ENCODE measurements at places on chromosomes 13 and 19. TPM values are rescaled to one million over a fixed set of nuclear protein-coding genes. Genes with fewer than 3 reads are reported as not detected.
A peak's percentile ranks its signal among the peaks of the same experiment; 100 is the strongest.

RAX2 gene
- not detected for polyA plus RNA-seq

APOC4 gene
- not detected for polyA plus RNA-seq

TNPO2 gene
- 58.8 TPM for polyA plus RNA-seq

MEIOSIN gene
- not detected for polyA plus RNA-seq

RFPL4A gene
- not detected for polyA plus RNA-seq

SLC15A1 gene
- not detected for polyA plus RNA-seq

ZNF813 gene
- 1.7 TPM for polyA plus RNA-seq

GADD45GIP1 gene
- 31.6 TPM for polyA plus RNA-seq

SOHLH2 gene
- 0.14 TPM for polyA plus RNA-seq

PSMD8 gene
- 328 TPM for polyA plus RNA-seq

GAPDHS gene
- not detected for polyA plus RNA-seq

SSC5D gene
- polyA plus RNA-seq, result 2.1 TPM

SLAIN1 gene
- 0.24 TPM for polyA plus RNA-seq

IGFL1 gene
- polyA plus RNA-seq, result not detected

DNA sequence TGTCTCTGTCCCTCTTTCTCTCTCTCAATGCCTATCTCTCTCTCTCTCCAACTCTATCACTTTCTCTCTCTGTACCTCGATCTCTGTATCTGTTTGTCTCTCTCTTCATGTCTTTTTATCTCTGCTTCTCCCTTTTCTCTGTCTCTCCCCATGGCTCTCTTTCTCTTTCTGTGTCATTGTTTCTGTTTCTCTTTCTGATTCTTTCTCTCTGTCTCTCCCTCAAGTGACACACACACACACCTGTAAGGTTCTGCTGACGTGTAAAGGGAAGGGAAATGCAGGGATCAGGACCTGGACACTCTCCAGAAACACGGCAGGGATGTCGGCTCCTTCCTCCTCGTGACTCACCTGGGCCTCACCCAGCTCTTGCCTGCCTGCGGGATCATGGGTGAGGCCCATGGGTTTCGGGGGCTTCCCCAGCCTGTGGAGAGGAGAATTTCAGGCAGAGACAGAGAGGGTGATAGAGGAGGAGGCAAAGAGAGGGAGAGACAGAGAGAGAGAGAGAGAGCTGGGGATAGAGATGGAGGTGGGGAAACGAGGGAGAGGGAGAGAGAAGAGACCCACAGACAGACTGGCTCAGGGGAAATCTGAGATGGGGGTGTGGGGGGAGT is 5.4 kb upstream of the PLAUR start:
- no peak for DNase-seq

- peak; percentile 92 for DNase-seq
Measured at GRCh38 chr19:20661150-20661819, at the start of gene ZNF626. Gene ZNF626 (minus strand): TSS chr19:20661571. CDS start chr19:20661446, 125 bp downstream.

- DNase-seq, result no peak
Measured at GRCh38 chr19:8333767-8334457, 9.2 kb downstream of the KANK3 start.

DNA sequence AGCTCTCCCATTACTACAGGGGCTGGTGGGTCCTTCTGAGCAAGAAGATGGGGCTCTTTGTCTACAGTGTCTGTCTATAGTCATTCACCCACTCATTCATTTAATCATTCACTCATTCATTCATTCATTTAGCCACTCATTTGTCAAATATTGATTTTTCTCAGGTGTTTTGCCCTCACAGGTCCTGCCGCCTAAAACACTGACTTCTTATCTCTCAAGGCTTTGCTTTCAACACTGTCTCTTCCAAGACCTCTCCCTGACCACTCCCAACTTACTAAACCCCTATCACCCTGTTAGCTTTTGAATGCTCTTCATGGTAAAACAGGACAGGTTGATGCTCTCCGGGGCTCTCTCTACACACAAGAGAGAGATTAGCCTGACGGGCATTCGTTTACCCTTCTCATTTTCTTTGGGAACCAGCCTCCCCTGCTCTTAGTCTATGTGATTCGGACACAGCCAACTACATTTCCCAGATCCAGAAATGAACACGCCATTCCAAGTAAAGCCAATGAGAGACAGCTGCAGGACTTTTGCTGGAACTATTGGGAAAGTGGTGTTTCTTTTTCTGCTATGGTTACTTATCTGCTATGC is 22.7 kb downstream of the FAM187B start:
- DNase-seq, result no peak

GRCh38 chr13:30808600-30808999 is 73.3 kb downstream of the ALOX5AP start:
- no peak for DNase-seq

GRCh38 chr19:24059563-24060295 is 27.3 kb upstream of the ZNF254 start:
- no peak for DNase-seq

GRCh38 chr13:94711561-94712286 is 621 bp downstream of the SOX21 start:
- DNase-seq, result no peak

GRCh38 chr19:1173845-1174809 is at the start of gene SBNO2:
Gene SBNO2 (minus strand): TSS chr19:1174268. CDS start chr19:1154276, 19,992 bp downstream.
- DNase-seq, result no peak

GRCh38 chr13:61286148-61286745 is 129.4 kb downstream of the PCDH20 start:
- no peak for DNase-seq

DNA sequence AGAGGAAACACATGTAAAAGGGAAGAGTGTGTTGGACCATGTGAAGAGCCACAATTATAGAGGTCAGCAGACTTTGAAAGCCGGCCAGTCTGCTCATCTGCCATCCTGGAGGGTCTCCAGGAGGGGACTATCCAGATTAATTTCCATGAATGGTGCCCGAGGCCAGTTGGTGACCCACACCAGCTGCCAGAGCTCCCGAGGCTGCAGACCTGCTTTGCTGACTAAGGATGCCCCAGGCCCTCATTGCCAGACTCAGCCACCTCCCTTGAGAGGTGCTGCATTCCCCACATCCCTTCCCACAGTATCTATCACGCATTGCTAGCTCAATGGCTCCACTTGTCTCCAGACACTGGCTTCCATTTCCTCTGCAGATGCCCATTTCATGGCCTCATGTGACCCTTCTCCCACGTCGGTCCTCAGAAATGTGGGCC is 110.3 kb downstream of the NALCN start:
- DNase-seq, result no peak

DNA sequence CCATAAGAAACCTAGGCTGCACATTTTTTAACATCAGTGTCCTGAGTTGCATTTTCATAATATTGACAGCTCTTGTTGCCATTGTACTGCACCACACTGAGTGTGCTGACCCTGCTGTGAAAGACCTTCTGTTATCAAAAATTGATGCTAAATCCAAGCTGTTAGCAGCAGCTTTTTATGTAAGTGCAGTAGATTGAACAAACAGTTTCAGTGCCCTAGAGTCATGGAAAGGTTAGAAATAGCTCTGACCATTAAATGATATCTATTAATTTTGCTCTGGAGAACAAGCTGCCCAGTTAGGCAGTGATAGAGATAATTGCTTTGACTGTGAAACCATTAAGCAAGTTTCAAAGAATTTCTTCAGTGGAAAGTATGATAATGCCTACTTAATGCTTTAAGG is 1289.2 kb upstream of the PCDH20 start:
- DNase-seq, result no peak

GRCh38 chr13:80462037-80462436 is 121.1 kb upstream of the SPRY2 start:
- no peak for DNase-seq

DNA sequence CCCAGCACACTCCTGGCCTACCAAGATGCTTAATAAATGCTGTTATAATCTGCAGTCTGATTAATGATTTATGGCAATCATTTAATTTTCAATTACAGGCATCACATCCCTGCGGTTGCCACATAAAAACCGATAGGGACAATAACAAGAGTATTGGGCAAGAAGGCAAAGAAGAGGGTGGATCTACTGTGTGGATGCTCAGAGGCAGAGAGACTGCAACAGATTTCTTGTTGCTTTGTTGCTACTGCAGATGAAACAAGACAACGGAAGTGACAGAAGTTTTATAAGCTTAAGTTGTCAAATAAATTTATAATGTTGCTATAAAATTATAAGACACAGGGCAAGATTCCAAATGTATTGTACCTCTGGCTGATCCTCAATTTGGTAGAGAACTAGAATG is 154.8 kb downstream of the ABCC4 start:
- DNase-seq, result no peak

GRCh38 chr13:49411353-49411752 is 32.5 kb downstream of the CAB39L start:
- no peak for DNase-seq

DNA sequence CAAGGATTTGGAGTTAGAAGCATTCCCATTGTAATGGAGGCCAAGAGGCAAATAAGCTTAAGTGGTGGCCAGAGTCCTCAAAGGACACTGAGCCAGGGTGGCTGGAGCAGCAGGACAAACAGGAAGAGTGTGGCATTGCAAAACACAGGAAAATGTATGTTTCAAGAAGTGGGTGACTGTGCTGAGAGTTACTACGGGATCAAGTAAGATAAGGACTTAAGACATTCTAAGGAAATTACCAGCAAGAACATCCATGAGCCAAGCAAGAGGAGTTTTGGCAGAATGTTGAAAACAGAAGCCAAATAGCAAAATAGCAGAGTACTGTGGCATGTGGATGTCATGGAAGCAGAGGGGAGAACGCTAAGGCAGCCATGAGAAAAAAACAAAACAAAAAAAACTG is 104.2 kb downstream of the RAP2A start:
- no peak for DNase-seq

GRCh38 chr19:43315851-43316250 is 37.6 kb upstream of the CD177 start:
- no peak for DNase-seq

DNA sequence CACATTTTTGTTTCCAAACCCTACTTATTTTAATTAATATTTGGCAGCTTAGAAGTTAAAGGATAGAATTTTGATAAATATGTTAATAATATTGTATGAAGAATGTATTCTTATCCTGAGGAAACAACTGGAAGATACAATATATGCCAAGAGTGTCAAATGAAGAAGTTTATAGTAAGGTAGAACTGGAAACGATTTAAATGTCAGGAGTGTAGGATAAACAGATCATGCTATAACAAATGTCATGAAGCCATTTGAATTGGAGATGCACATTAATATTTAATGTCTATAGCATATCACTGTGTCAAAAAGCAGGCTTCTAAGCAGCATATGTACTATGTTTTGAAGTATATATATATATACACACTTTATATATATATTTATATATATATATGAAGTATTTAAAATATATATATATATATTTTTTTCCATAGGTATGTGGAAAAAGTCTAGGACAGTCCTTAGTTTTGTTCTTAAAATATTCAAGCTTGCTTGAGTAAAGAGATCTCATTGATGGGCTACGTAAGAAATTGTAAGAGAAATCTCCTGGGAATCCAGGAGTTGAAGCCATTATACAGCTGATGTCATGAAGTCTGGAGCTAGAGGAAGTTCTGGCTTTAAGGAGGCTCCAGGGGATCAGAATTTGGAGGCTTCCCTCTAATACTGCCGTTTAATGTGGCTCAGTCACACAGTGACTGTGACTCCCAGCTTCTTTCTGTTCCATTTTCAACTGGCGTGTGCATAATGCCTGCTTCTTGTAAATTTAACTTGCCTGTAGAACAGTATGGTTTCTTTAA is 79.9 kb upstream of the MYCBP2 start:
- DNase-seq, result no peak

DNA sequence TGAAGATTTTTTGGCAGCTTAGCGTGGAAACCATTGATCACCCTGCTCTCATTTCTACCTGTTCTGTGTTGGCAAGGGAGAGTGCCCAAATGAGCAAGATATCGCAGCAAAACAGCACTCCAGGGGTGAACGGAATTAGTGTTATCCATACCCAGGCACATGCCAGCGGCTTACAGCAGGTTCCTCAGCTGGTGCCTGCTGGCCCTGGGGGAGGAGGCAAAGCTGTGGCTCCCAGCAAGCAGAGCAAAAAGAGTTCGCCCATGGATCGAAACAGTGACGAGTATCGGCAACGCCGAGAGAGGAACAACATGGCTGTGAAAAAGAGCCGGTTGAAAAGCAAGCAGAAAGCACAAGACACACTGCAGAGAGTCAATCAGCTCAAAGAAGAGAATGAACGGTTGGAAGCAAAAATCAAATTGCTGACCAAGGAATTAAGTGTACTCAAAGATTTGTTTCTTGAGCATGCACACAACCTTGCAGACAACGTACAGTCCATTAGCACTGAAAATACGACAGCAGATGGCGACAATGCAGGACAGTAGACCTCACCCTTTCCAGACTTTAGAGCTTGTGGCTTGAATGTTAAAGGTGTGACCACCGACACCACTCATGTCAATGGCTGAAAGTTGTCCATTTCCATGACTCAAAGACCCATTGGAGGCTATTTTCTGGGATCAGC is 5.8 kb downstream of the CEBPG start:
- no peak for DNase-seq

GRCh38 chr13:23175920-23176319 is 4.9 kb upstream of the SGCG start:
- DNase-seq, result no peak
